DMS153 (cell line): ENCODE measurements at places on chromosomes 2 and 18.

- DNase-seq, result no peak
These were observed 30.7 kb downstream of the TRAK2 start for GRCh38 chr2:201420442-201421113.

DNA sequence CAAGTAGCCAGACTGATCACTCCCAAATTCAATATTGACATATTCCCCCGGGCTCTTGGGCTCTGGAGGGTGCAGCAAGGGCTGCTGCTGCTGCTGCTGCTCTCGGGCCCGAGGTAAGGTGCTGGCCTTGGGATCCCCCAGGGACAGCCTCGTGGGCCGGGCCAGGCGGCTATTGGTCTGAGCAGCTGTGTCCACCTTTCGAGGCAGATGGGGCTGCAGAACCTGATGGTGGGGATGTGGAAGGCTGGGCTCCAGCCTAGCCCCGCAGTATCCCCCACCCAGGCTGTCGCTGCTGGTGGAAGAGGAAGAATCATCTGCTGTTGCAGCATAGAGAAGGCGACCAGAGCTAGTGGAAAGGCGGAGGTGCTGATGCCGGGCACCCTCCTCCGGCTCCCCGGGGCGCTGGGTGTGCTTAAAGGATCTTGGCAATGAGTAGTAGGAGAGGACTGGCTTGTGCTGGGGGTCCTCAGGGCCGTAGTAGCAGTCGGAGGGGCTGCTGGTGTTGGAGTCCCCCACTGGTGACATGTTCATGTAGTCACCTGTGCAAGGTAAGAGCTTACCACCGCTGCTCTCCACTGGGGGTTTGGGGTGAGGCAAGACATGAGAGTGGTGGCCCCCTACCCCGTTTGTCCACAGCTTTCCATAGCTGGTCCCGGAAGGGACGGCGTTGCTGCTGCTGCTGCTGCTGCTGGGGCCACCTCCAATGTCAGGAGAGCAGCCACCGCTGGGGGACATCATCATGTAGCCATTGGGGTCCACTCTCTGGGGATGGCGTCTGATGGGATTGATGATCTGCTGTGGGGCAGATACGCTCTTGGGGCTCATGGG, 3.4 kb downstream of the IRS1 start:
- DNase-seq, result no peak

GRCh38 chr2:136000502-136000901, 15.1 kb upstream of the DARS1 start:
- no peak for DNase-seq

GRCh38 chr18:51077217-51077616, 47.2 kb downstream of the SMAD4 start:
- no peak for DNase-seq

GRCh38 chr2:227401550-227401949, 13.8 kb upstream of the SCYGR1 start:
- no peak for DNase-seq

- no peak for DNase-seq
These were observed 68.3 kb downstream of the TNS1 start for GRCh38 chr2:217934321-217935131.

DNA sequence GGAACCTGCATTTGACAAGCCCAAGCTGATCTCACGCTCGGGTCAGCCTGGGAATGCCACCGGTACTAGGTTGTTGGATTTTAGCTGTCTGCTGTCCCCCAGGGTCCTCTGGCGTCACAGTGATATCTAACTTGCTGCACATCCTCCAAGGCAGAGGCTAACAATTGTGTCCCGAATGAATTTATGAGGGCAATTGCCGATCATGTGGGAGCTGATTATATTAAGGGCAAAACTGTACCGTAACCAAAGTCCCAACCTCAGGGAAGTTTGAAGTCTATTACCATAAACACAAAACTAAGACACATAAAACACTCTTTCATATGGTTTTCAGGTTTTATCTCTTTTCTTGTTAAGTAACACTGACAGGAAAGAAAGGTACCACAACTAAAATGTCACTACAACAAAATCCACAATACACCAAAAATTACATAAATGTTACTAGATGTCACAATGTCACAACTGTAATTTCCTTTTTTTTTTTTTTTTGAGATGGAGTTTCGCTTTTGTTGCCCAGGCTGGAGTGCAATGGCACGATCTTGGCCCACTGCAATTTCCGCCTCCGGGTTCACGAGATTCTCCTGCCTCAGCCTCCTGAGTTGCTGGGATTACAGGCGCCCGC, 6.7 kb downstream of the UXS1 start:
- no peak for DNase-seq

DNA sequence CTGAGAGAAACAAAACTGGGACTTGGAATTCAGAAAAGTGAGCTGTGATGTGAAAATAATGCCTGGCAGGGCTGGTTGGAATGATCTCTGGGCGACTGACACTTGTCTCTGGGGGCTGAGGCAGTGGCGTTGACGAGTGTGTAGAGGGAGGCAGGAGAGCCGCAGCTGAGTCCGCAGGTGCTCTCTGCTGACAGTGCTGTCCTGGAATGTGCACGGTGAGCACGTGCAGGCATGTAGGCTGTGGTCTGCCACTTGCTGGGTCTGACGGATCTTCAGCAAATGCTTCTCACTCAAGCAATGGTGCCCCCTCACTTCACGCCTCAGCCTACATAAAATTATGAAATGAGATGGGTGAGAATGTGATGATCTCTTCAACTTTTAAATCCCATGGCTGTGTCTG, 38.5 kb upstream of the ATP9B start:
- no peak for DNase-seq

DNA sequence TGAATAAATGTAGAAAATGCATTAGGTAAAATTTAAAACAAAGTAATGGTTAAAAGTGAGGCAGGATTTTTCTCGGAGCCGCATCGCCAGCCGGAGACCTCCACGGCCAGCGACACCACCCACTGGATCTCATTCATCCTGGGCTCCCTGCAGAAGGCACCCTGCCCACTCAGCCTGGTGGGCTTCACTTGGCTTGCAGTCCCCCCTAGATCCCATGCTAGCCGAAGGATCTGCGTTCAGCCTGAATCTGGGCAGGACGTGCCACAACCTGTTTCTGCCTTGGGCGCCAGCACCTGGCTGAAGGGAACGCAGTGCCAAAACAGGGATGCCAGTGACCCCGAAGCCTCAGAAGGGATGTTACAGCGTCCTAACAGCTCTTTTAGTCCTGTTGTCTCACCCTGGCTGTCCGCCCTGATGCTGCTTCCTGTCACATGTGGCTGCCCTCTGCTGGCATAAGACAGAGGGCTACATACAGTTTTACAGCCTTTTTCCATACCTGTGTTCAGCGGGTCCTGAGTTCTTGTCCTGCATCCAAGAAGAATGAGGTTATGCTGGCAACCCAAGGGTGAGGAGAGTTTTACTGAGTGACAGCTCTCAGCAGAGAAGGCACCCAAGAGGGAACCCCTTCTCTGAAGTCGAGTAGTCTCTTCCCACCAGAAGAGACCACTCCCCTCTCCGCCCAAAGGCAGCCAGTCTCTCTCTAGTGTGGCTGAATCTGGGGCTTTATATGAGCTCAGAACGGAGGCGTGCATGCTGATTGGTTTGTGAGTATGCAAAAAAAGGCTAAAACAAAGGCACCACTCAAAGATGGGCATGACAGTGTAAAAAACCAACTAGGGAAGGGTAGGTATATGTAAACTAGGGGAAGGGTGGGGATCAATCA, 173.1 kb upstream of the GYPC start:
- DNase-seq, result no peak

GRCh38 chr2:28318023-28318422, 74.6 kb upstream of the FOSL2 start:
- DNase-seq, result no peak

GRCh38 chr2:239394346-239394945, 6.4 kb downstream of the HDAC4 start:
- DNase-seq, result no peak

GRCh38 chr2:106851087-106851874, 34.7 kb downstream of the ST6GAL2 start:
- no peak for DNase-seq

GRCh38 chr2:131103165-131103564, 2.0 kb upstream of the PLEKHB2 start:
- DNase-seq, result no peak

GRCh38 chr18:8721716-8722115, 16.4 kb downstream of the MTCL1 start:
- DNase-seq, result no peak

GRCh38 chr18:55510809-55511208, 77.2 kb downstream of the TCF4 start:
- no peak for DNase-seq

DNA sequence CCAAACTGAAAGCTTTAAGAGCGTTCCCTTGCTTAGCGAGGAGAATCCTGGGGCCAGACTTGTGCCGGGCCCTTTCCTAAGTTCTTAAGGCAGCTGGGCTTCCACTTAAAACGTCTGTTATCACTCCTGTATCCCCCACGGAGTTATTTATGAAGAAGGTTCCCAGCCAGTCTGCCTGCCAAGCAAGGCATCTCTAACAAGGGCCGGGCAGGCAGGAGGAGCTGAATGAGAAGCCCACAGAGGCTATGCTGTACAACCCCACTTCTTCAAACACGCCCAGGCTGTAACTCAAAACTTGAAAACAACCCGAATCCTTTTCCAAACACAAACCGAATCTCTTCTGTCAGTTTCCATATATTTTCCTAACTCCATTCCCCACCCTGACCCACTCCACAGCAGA, 39.0 kb upstream of the ZFP36L2 start:
- DNase-seq, result no peak

- no peak for DNase-seq
These were observed 546.4 kb downstream of the LRRTM4 start for GRCh38 chr2:76975752-76976151.

GRCh38 chr2:83067947-83068346, 1391.1 kb downstream of the SUCLG1 start:
- no peak for DNase-seq

DNA sequence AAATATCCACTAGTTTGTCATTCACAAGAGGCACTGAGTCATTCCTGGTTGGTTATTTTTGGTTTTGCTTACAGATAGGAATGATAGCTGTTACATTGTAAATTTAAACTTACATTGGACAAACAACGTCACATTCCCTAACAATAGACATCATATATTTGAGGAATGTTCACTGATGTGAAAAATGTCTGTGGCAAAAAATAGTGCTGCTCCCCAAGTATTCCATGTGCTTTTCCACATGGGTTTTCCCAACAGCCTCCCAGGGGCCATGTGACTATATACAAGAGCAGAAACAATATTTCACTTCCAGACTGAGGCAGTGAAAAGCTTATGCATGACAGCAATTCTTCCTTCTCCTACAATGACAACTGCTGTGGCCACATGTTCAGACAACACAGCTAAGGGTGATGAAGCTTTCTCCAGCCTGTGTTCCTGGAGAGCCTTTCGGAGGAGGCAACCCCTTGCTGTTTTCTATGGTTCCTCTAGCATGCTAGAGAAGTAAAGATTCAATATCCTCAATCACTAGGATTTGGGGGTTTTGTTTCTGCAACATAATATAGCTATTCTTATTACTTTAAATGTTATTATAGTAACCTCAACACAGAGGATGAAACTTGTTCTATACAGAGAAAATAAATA, 202.7 kb downstream of the PTH2R start:
- DNase-seq, result no peak

DNA sequence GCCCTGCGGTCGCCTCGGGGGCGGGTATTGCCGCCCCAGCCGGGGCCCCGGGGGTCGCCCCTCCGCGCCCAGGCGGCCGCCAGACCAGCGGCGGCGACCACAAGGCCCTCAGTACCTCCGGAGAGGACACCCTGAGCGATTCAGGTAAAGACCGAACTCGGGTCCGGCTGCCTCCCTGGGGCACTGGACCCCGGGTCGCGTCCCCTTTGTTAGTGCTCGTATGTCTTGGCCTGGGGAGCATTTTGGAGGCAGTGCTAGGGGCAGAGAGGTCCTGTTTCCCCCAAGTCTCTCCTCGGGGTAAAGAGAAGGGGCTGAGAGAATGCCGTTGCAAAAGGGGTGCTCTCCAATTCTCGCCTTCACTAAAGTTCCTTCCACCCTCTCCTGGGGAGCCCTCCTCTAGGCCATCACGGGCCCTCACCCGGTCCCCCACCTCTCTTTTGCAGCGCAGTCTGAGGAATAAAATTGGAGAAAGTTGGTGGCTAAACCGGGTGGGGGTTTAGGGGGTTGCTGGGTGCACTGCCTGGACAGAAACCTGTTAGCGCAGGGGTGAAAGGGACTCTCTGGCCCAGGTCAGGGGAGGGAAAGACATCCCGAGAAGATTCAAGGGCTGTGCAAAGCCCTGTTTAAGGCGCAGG, 2.5 kb downstream of the MYCN start:
- no peak for DNase-seq

GRCh38 chr2:171409436-171409971, 24.3 kb downstream of the METTL8 start:
- no peak for DNase-seq

- no peak for DNase-seq
These were observed 217.8 kb downstream of the CDH2 start for GRCh38 chr18:27959101-27959500.

DNA sequence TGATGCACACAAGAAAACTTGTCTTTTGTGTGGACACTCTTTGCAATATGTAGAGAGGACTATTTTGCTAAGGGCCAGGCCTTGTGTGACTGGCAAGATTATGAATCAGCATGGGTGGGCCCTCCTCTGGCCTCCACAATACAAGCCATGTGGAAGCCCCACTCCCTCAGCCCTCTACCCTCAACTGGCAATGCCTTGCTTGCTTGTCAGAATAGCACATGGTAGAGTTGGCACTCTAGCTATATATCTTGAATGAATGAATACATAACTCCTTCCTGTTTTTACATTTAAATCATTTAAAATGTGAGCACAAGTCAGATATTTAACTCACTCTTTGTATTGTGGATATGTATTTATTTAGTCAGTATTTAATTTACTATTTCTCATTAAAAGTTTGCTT, 805.4 kb upstream of the GYPC start:
- no peak for DNase-seq

GRCh38 chr18:55078303-55078932, 119.2 kb upstream of the CCDC68 start:
- DNase-seq, result no peak

- no peak for DNase-seq
These were observed 91.1 kb upstream of the MYO3B start for GRCh38 chr2:170086751-170087412.

DNA sequence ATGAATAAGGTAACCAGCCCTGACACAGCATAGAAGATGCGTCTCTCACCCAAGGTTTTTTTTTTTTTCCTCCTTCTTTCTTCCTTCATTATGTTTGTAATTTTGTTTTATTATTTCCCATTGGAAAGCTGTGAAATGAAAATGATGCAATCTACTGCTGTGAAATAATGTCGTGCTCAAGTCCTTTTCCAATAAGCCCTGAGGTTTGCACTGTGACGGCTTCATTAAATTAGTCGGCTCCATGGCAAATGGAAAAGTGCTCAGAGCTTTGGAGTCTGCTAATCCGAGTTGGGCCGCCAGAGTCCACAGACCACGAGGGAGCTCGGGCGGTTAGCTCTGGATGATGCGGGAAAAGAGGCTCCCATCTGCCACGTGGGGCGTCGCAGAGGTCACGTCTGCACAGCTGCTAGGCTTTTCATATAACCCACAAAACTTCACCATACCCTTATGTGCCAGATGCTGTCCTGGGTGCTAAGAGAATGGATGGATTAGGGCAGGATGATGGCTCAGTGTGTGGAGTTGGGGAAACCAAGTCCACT, 92.3 kb upstream of the CAPN13 start:
- no peak for DNase-seq

GRCh38 chr2:201558665-201559064, 84.6 kb downstream of the TMEM237 start:
- DNase-seq, result no peak

GRCh38 chr2:226865273-226865672, 29.4 kb downstream of the RHBDD1 start:
- no peak for DNase-seq

- no peak for DNase-seq
These were observed 25.9 kb downstream of the HDLBP start for GRCh38 chr2:241289597-241289996.

GRCh38 chr2:144358979-144359541, 160.9 kb downstream of the ZEB2 start:
- no peak for DNase-seq
